Trophoblast cell (in vitro differentiated cells and primary cell): ENCODE measurements at places on chromosomes 3 and 15.
A peak's percentile ranks its signal among the peaks of the same experiment; 100 is the strongest.

DNA sequence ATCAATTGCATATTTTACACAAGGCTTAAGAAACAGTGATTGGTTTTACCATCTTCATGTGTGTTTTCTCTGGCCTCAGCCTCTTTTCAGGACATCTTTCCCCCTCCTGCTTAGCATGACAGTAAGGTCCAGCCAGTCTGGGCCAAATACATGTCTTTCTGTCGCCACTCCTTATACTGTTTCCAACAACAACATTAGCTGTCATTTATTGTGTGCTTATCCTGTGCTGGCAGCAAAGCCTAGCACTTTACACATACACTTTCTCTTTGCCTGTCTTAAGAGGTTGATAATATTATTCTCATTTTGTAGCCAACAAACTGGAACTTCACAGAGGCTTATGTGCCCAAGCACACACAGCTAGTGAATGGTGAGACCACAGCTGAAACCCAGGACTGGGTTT is 37.8 kb downstream of the B3GALNT1 start:
- DNase-seq, result no peak

GRCh38 chr3:128603811-128604775 is 46.5 kb downstream of the RPN1 start:
- no peak for DNase-seq

DNA sequence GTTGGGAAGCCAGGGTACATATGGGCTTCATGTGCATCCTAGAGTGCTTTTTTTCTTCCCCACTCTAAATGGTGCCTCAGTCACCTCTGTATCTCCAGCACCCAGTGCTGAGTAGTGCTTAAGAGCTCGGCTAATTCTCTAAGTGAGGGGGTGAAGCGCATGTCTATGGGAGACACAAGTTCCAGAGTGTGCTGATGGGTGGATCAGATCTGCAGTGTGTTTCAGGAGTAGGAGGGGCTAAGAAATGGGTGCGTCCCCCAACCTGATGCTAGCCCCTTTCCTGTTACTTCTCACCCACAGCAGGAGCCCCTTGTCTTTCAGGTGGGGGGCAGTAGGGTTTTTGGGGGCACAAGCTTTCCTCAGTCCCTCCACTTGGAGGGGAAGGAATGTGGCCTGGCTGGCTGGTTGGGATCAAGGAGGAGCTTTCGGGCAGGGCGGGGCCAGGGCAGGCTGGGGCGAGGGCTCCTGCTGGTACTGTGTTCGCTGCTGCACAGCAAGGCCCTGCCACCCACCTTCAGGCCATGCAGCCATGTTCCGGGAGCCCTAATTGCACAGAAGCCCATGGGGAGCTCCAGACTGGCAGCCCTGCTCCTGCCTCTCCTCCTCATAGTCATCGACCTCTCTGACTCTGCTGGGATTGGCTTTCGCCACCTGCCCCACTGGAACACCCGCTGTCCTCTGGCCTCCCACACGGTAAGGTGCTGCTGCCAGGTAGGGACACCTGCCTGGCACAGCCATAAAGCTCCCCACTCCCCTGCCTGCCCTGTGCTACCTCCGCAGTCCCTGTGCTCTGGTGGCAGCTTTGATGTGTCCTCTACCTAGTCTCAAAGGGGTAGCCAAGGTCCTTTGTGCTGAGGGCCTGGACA is at the start of gene IL17RE:
Gene IL17RE (plus strand): TSS at position 477 of the 866 bp plus-strand sequence. CDS start 85 bp downstream, at position 562.
- peak; percentile 51 for DNase-seq

GRCh38 chr3:123621850-123622189 is 37.0 kb upstream of the HACD2 start:
- peak; percentile 79 for DNase-seq

- DNase-seq, result peak; percentile 38
Measured at GRCh38 chr3:16048435-16049318, 125.8 kb upstream of the GALNT15 start.

GRCh38 chr3:196044513-196044912 is 37.4 kb downstream of the TFRC start:
- no peak for DNase-seq

DNA sequence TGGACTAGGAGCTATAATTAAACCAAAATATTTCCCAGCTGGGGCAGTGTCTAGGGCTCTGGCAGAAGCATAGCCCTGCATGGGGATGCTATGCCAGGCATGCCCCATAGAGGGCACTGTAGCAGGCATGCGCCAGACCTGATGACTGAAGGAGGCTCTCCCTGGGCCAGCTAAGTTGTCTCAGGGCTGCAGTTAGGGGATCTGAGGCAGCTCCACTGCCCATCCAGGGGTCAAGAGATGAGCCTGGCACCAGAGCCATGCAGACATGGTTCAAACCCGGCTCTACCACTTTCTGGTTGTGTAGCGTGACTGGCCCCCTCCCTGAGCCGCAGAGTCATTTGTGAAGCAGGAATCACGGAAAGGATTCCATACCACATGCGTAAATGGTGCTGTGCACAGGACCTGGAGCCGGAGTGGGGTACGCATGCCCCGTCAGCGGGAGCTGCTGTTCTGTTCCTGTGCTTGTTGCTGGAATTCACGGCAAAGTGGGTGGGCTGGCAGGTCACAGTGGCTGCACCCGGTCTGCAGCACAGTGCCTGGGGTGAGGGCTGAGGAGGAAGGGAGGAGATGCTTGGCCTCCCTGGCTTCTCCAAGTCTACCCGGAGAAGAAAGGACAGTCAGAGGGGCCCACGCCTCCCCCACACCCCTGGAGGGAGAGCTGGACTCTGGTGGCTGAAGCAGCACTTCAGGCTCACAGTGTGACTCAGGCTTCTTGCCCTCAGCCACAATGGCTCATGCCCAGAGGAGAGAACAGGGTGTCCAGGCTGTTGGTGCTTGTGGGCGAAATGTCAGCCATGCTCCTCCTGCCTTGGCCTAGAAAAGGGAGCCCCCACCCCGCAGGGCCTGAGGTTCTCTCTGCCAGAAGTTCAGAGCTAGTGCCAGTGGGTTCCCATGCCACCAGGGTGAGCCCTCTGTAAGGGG is 43.1 kb downstream of the DNASE1L3 start:
- peak; percentile 49 for DNase-seq

DNA sequence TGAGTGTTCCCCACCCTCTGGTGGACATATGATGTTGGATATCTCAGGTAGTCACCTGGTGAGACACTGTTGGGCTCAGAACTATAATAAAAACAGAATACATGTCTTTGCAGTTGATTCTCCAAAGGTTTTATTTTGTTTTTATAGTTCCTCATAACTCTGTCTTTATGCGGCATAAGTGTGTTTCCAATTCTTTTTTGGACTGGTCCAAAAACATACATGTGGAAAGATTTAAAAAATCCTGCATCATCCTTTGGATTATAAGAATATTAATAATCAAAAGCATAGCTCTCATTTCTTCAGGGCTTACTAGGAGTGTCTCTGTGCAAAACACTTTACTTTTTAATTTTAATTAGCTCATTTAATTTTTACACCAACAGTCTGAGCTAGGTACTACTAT is 71.0 kb upstream of the ANKRD34C start:
- DNase-seq, result no peak

GRCh38 chr3:38214560-38214959 is 49.2 kb downstream of the OXSR1 start:
- no peak for DNase-seq

- DNase-seq, result no peak
Measured at GRCh38 chr15:101115786-101116680, 135.8 kb downstream of the CHSY1 start.

GRCh38 chr3:188943591-188943990 is 228.2 kb upstream of the TPRG1 start:
- no peak for DNase-seq

DNA sequence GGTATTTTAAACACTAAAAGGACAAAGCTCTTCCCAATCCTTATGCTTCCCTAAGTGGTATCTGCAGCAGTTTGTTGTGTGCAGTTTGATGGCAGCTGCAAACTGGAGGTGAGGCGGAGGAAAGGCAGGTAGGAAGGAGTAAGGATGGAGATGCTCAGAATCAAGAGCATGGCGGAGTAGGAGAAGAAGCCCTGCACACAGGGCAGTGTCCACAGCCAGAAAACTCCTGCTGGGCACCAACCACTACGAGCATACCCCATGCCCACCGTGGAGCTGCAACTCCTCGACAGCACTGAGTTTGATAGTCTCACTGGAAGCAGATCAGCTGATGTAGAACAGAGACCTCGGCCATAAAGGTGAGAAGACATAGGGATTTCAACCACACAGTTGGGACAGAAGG is 30.3 kb upstream of the ESYT3 start:
- no peak for DNase-seq

- DNase-seq, result no peak
Measured at GRCh38 chr15:65653341-65653740, 31.6 kb downstream of the SLC24A1 start.

DNA sequence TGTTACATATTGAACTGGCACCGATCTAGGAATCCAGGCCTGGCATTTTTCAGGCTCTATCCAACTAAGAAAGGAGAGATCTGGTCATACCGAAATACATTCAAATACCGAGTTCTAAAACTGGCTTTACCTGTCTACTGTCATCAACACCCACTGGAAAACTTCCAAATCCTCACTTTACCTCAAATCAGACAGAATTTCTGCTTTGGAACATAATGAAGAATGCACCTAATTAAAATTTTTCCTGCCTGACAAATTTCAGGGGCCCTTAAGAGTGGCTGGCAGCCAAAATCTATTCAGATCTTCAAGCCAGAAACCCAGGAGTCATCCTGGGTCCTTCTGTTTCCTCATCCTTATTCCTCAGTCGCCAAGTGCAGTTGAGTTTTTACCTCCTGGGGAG is 198.6 kb upstream of the FEZF2 start:
- DNase-seq, result no peak

- no peak for DNase-seq
Measured at GRCh38 chr3:169527507-169527906, 136.0 kb downstream of the MECOM start.
